Dermis microvascular lymphatic vessel endothelial cell (primary cell): ENCODE measurements at places on chromosomes 5 and 9. TPM values are rescaled to one million over a fixed set of nuclear protein-coding genes. Genes with fewer than 3 reads are reported as not detected.

Gene C5orf63
- 0.89 and 1.2 TPM in 2 replicates for total RNA-seq

Gene ROPN1L
- 1.6 and 2.2 TPM in 2 replicates for total RNA-seq

Gene ANKRD20A1
- 1.2 and 1.3 TPM in 2 replicates for total RNA-seq

Gene CER1
- not detected in 2 replicates for total RNA-seq

Gene NUDT12
- total RNA-seq, result 3.4 and 4.2 TPM in 2 replicates
